ENCODE measurements at places on chromosomes 13 and 19. TPM values are rescaled to one million over a fixed set of nuclear protein-coding genes. Genes with fewer than 3 reads are reported as not detected.

Gene PRR12
- 47.1 TPM for total RNA-seq

Gene ZNF442
- 4.6 TPM for total RNA-seq

Gene LSR
- total RNA-seq = 86.3 TPM

- DNase-seq = no peak
Observed at GRCh38 chr13:109985871-109986450, 199.6 kb upstream of the IRS2 start.

DNA sequence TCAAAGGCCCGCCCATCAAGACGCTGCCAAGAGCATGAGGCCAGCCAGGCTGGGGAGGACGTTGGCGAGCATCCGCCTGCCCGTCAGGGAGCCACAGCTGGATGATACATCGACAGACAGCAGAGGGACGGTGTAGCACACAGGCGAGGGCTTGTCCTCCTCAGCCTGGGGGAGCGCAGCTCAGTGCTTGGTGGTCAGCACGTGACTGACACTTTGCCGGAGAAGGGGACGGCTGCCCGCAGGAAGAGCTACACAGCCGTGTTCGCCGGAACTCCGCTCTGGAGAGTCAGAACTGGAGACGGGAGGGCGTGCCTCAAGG, 34.1 kb downstream of the CSNK1G2 start:
- no peak for DNase-seq
